ENCODE measurements at places on chromosomes 4 and X. TPM values are rescaled to one million over a fixed set of nuclear protein-coding genes. Genes with fewer than 3 reads are reported as not detected.

Gene REPS2
- 1.7 TPM for polyA plus RNA-seq

Gene IL2
- polyA plus RNA-seq: not detected

Gene RTL3
- 0.03 TPM for polyA plus RNA-seq

Gene TCEAL7
- 2.5 TPM for polyA plus RNA-seq

Gene ACE2
- not detected for polyA plus RNA-seq

Gene HAUS3
- polyA plus RNA-seq: 10.3 TPM

Gene INPP4B
- polyA plus RNA-seq: 1.7 TPM

Gene DUX4
- not detected for polyA plus RNA-seq

DNA sequence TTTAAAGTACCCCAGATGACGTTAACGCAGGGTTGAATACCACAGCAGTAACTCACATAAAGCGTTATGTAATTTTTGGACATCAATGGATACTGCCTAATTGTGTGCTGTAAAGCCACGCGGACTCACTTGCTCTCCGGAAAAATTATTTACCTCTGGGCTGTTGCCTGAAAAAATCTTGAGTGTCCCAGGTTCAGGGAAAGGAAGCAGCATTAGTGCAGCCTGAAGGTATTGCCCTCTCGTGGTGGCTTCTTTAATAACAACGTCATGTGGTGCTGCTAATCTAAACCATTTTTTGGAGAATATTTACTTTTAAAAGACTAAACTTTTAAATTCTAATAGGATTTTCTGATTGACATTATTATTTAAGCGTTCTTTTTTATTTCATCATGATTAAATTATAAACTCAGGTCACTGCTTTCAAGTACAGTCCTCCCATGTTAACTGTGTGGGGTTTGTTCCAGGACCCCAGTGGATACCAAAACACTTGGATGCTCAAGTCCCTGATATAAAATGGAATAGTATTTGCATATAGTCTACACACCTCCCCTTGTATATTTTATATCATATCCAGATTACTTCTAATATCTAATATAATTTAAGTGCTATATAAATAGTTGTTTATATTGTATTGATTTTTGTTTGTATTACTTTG lies 384.8 kb downstream of the FAM133A start:
- DNase-seq: no peak

- no peak for DNase-seq
Observed at GRCh38 chr4:186885289-186885688, 161.6 kb upstream of the FAT1 start.

DNA sequence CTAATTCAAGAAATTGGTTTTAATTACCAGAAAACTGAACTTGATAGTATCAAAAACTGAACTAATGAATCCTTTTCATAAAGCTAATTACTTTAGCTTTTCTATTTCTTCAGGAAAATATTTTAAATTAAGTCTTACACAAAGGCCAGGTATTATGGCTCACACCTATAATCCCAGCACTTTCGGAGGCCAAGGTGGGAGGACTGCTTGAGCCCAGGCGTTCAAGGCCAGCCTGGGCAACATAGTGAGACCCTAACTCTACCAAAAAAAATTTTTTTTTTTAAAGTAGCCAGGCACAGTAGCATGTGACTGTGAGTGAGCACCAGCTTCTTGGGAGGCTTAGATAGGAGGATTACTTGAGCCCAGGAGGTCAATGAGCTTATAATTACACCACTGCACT lies 19.1 kb downstream of the CNOT6L start:
- no peak for DNase-seq

DNA sequence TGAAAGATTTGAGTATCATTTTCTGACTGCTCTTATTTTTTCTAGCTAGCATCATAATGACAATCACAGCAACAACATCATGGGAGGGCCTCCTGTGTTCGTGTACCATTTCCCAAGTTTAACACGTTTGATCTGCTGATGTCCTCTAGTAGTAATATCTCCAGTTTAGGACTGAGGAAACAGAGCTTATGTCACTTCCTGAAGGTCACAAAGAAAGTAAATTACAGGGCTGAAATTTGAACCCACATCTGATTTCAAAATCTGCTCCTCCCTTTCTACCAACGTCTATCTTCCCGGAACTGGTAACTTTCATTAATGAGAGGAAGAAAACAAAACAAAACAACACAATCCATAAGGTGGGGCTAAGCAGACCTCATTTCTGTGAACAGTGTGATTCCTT lies 302.7 kb downstream of the PACRGL start:
- DNase-seq: no peak

DNA sequence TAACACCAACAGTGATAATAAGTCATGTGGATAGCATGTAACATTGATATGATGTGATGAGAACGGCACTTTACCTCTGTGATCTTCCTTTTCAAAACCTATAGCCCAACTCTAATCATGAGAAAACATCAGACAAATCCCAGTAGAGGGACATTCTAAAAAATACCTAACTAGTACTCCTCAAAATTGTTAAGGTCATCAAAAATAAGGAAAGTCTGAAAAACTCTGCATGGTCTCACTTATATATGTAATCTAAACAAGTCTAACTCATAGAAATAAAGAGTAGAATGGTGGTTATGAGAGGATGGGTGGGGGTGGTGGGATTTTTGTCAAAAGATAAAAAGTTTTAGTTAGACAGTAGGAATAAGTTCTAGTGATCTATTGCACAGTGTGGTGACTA lies 243.9 kb upstream of the GRIA3 start:
- no peak for DNase-seq

- no peak for DNase-seq
Observed at GRCh38 chr4:105715692-105716278, 7.2 kb downstream of the GSTCD start.

- DNase-seq: no peak
Observed at GRCh38 chrX:12494400-12495138, 296.6 kb upstream of the PRPS2 start.

DNA sequence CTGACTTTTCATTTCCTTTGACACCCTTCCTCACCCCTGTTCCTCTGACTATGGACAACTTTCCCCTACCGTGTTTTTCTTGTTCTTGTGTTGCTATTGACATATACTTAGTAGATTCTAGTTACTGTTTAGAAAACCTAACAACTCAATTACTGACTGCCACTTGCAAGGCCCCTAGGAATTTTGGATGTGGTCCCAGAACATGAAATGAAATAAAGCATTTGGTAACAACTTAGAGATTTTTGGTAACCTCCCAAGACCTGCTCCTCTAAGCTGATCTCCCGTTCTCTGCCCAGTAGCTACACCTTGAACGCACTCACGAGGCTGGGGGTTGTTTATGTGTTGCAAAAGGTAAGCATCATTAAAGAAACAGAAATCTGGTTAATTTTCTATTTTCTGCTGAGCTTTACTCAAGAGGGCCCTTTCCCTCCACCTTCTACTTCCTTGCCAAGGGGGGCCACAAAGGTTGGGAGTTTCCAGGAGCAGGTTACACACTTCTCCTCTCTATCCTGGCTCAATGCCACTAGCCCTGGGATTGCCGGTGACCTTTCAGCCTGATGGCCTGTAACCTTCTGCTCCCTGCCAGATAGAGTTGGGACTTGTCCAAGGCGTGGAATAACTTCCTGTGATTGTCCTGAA lies 20.5 kb downstream of the GAB3 start:
- no peak for DNase-seq

DNA sequence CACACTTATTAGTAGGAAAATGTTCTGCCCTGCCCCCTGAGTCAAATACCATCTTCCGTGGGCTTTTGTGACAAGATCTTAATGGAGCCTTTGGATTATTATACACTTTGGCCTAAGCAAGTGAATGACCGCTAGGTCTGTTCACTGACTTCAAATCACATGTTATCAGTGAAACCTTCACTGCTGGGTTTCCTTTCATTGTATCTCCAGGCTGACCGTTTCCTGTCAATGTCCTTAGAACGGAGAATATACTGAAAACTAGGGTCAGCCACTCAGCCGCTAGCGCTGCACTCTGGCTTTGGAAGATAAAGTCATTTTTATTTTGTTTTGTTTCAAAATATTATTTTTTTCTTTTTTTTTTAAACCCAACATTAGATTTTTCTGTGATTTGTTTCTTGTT lies 107.0 kb upstream of the TLL1 start:
- DNase-seq: no peak

GRCh38 chr4:18318682-18319388 lies 297.3 kb upstream of the LCORL start:
- DNase-seq: no peak

GRCh38 chrX:13754765-13755164 lies 20.2 kb downstream of the OFD1 start:
- no peak for DNase-seq

GRCh38 chr4:6104541-6105130 lies 86.4 kb upstream of the C4orf50 start:
- no peak for DNase-seq

DNA sequence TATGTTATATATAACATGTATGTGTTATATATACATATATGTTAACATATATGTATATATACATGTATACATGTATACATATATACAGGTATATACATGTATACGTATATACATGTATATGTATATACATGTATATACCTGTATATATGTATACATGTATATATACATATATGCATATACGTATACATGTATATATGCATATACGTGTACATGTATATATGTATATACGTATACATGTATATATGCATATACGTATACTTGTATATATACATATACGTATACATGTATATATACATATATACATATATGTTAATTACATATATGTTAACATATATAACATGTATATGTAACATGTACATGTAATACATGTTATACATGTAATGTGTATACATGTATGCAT lies 1077.3 kb upstream of the ADGRL3 start:
- DNase-seq: no peak

Data from spleen (tissue), 13 donors.